ENCODE measurements at places on chromosomes 4 and X.

GRCh38 chr4:78525559-78525958 is 26.0 kb upstream of the ANXA3 start:
- no peak for DNase-seq

DNA sequence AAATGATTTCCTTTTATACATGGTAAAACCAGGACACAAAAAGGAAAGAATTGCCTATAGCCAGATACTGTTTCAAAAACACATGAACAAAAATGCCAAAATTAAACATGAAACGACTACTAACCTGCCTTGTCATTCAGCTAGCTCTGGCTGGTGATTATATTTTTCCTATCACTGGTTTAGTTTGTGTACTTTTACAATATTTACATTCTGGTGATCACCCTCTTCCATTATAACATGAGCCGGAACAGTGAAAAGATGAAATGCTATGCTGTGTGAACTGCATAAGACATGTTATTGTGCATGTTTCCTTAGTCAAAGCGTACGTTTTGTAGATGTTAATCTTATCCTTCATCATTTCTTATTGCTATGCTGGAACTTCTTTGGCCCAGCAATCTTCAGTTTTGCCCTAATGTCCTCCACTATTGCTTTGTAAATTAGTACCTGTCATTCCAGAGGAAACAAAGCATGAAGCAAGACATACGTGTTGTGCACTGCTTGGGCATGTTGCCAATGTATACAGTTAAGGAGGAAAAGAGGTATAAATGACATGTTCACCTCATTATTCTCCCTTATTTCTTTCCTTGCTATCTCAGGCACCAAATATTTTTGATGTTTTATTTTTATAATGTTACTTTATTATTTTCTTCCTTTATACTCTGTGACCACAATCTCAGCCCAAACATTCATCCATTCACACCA is 386.3 kb downstream of the ARHGAP24 start:
- DNase-seq: no peak

DNA sequence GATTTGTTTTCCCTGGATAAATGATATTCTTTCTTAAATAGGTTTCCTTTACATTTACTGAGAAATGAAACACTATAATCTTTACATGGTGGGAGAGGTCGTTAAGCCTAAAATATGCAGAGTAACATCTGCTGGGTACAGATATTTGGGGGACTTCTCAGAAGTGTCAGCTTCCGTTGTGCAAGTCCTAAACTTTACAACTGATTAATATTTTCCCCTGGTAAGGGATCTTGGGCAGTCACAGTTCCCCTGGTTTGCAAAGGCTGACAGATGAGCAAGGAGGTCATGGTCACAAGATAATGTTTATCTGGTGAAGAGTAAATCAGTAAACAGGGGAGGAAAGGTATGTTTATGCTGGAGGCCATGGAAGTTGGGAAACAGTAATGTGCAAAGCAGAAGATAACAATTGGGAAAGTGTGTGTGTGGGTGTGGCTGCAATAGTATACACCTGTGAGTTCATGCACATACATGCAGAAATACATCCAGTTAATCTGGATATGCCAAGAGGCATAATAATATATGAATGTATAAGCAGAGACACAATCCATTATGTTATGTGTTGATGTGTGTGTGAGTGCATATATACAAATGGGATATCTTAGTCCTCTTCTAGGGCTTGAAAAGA is 508.2 kb upstream of the FAM241A start:
- no peak for DNase-seq

GRCh38 chr4:112898357-112899141 is 150.9 kb upstream of the ANK2 start:
- DNase-seq: no peak

DNA sequence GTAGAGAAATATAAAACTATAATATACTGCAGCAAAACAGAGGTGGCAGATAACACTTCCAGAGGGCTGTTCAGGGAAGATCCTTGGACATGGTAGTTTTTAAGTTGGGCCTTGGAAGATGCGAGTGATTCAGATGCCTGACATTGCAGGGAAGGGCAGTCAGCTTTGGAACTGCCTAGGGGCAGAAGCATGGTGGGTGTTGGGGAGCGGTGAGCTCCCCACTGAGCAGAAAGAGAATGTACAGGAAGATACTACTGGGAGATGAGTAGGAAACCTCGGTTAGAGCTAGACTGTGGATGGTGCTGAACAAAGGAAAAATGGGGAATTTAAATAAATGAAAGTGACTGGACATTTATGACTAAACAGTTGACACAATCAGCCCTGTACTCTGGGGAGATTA is 24.9 kb upstream of the SEC24B start:
- no peak for DNase-seq

DNA sequence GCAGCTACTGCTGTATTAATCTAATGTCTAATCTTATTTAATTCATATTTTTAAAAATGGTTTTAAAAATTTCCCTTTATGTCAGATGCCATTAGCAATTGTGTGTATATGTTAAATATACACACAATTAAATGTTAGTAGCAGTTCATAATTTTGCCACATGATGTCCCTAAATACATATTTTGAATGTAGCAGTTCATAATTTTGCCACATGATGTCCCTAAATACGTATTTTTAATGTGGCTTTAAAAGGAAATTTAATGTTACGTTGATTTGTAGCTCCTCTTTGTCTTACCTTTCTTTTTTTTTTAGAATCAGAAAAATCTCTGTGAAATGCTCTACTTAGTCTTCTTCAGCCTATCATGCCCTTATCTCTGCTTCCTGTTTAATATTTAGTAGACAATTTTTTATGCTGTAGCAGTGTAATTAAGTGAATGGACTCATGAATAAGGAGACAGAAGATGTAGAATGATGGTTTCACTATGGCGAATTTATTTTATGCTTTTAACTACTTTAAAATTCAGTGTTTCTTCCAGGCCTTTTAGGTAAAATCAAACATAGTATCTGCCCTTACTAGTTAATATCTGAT is 26.1 kb downstream of the RBM46 start:
- DNase-seq: no peak

DNA sequence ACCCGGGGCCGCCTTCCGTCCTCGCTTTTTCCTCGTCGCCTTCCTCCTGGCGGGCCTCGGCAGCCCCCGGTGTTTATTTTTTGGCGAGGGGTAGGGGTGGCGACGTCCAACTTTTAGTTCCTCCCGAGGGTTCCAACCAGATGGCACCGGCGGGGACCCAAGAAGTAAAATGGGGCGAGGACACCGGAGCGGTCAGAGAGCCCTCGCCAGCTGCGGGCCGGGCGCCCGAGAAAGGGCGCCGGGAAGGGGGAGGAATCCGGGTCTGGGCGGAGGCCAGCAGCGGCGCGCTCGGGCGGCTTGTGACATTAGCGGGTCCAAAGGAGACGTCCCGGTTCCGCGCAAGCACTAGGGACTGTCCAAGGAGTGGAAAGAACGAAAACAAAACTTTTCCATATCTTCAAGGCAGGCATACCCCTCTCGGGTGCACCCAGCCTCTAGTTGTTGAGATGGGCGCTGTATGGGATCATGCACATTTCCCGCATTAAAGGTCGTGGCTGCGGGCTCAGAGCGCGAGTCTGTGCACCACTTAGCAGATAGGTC is 691 bp upstream of the USP46 start:
- no peak for DNase-seq

- DNase-seq: no peak
These were observed 106.5 kb upstream of the STOX2 start for GRCh38 chr4:183798301-183799253.

- no peak for DNase-seq
These were observed 896.3 kb upstream of the HS3ST1 start for GRCh38 chr4:12324965-12325364.

DNA sequence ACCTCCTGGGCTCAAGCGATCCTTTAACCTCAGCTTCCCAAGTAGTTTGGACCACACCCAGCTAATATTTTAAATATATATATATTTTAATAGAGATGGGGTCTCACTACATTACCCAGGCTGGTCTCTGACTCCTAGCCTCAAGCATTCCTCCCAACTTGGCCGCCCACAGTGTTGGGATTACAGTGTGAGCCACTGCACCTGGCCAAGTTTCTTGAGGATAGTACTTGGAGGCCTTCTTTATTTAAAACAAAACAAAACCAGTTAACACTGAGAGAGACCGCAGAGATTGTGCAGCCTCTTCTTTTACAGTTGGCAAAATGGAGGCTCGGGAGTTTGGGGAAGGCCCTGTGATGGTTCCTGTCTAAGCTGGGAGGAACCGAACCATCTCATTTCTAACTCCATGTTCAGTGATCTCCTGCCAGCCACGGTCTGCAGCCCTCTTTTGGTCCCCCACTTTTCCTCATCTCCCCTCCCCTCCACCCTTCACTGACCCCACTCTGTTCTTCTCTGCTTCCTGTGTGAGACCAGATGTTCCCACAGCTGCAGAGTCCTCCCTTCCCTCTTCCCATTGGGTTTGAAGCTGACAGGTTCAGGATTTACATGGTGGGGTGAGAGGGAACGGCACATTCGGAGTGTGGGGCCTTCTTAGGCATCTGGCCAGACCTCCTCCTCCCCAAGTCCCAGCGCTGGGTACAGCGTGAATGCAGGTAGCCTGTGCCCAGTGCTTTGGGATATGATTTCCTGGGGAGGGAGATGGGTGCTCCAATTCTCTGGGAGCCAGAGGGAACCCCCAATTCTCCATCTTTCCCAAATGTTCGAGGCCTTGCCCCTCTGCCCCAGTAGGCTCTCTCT is 1.4 kb upstream of the SORCS2 start:
- no peak for DNase-seq

GRCh38 chr4:30840571-30840970 is 120.4 kb downstream of the PCDH7 start:
- no peak for DNase-seq

DNA sequence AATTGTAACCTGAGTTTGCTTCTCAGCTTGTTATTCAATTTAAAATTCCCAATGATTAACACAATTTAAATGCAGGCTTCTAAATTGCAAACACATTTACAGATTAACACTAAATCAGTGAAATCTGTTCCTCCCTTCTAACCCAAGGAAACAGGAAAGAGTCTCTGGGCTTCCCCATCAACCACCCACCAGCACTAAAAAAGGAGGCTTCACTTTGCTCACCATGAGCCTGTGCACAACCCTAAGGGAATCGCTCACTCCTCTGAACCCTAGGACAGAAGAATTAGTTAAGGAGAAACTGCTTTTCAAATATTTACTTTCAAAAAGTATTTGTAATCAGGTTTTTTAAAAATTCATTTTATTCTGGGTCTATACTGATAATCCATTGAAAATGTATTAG is 155.3 kb downstream of the COL25A1 start:
- DNase-seq: no peak

- no peak for DNase-seq
These were observed 2.1 kb upstream of the ADH5 start for GRCh38 chr4:99090481-99091215.

- DNase-seq: no peak
These were observed 224.0 kb upstream of the TENM3 start for GRCh38 chr4:182019148-182019652.

DNA sequence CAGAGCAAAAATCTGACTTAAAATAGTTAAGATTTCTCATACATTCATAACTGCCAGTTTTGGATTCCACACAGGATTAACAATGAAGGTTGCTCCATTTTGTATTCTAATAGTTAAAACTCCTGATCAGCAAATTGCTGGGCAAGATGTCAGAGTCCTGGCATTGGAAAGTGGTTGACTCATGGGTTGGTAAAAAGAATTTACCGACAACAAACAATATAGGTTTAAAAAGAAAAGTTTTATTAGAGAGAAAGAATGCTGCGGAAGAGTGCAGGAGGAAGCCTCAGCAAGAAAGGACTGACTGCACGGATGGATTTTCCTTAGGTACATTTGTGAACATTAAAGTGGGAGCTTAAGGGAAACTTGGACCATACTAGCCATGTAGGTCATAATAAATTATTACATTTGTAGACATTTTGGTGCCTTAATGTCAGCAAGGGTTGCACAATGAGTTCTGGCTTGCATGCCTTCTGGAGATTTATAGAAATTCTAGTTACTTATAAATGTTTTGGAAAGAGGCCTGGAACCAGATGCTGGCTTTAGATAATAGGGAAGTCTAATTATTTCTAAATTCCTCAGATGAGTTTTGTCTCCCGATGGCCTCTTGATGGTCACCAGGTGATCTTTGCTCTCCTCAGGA is 25.4 kb upstream of the IL2 start:
- DNase-seq: no peak

DNA sequence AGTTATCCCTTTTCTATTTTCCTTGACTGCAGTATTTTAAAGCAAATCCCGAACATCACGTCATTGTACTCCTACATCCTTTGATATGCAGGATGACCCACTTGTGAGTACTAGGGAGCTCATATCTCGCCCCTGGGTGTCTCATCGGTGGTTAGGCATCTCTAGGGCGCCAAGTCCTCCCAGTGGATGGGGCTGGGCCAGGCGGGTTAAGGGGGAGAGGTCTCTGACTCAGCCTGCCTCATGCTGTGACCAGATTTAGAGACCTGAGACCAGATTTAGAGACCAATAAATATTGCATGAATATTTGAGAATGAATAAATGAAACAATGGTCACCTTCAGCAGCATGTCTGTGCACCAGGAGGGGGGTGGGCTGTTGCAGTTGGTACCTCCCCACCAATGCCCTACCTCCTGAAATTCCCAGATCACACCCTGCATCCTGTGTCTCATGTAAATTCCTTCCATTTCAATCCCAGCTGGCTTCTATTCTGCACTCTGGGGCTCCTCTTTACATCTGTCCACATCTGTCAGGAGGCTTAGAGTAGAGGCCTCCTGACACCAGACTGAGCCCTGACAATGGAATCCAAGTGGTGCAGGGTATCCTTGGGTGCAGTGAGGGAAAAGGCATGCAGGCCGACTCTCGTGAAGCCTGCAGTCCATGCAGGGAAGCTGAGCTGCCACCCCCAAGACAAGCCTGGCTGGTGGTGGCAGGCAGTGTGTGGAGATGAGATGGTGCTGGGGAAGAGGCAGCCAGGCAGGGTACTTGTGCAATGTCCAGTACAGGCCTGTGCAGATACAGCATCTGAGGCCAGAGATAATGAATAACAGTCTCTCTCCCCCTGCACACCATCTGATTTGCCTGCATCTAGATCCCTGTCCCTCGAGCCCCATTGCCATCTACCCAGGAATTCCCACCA is 5.2 kb downstream of the APLN start:
- DNase-seq: no peak

- DNase-seq: no peak
These were observed 127.8 kb downstream of the TET2 start for GRCh38 chr4:105274504-105274903.

DNA sequence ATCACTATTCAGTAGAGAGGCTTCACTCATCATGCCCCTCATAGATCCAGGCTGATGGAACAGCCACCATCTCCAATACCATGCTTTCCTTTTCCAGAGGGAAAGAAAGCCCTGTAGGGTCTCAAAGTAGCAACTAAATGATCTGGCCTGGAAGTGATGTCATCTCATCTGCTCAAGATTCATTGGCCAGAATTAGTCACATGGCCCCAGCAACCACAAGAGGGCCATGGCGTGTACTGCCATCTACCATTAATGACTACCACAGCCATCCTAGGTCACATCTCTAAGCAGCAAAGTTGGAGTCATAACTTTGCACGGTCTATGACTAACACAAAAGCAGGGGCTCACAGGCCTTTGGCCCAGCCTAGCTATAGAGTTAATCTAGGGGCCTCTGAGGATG is 194.8 kb downstream of the KIT start:
- no peak for DNase-seq

GRCh38 chrX:129565046-129565650 is 25.1 kb downstream of the OCRL start:
- no peak for DNase-seq

GRCh38 chr4:77959566-77960338 is 97.1 kb downstream of the MRPL1 start:
- no peak for DNase-seq

- no peak for DNase-seq
These were observed 273.9 kb downstream of the AFF2 start for GRCh38 chrX:148774276-148774675.

- DNase-seq: no peak
These were observed 20.7 kb downstream of the MFAP3L start for GRCh38 chr4:170005472-170005871.
